CD14-positive monocyte (primary cell): ENCODE measurements at places on chromosomes 5 and 9.

GRCh38 chr9:123686131-123686828 lies 243.6 kb downstream of the DENND1A start:
- no peaks in the 10 kb centered on the region for H3K27me3 ChIP-seq
- no peak overlapping the region for H3K4me3 ChIP-seq
- no peak overlapping the region for H3K27ac ChIP-seq
- peaks cover 59% of the 10 kb centered on the region for H3K36me3 ChIP-seq
- peaks cover 16% of the 10 kb centered on the region for H3K4me1 ChIP-seq

DNA sequence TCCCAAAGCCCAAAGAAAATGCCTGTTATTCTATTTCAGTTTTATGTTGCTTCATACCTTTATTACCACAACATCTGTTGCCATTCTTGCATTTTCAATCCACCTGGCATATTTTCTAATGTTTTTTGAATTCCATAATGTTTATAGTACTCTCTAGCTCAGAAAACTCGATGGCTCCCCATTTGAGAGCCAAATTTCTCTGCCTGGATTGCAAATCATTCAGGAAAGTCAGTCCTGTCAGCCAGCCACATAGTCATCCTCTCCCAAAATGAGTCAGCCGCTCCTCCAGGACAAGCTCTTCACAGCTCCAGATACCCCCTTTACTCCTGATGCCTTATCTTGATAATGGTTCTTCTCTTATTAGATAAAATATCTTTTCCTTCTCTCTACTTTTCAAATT lies 78.2 kb upstream of the ADCY2 start:
- H3K4me3 ChIP-seq: no peak overlapping the region
- H3K27ac ChIP-seq: no peak overlapping the region
- DNase-seq: no peak

DNA sequence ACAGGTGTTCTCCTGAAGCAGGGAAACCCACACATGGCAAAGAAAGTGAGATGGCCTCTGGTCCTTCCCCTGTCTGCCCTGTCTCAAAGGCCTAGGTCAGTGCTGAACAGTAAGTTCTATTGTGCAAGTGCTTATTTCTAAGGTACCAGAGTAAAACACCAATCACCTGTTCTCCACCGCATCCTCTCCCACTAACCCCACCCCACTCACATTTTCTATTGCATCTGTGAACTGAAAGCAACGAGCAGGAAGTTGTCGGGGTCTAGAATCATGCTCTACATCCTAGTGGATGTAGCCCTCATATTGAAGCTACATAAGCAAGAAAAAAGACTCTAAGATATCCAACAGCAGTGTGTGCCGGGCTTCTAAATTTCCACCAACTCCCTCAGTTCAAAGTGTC lies 265.9 kb downstream of the ENC1 start:
- no peak overlapping the region for H3K4me3 ChIP-seq
- H3K27ac ChIP-seq: no peak overlapping the region
- H3K27me3 ChIP-seq: no peaks in the 10 kb centered on the region
- H3K4me1 ChIP-seq: no peaks in the 10 kb centered on the region
- DNase-seq: no peak
- no peaks in the 10 kb centered on the region for H3K36me3 ChIP-seq

GRCh38 chr5:111124793-111125192 lies 32.6 kb downstream of the WDR36 start:
- H3K27me3 ChIP-seq: no peaks in the 10 kb centered on the region
- no peak overlapping the region for H3K27ac ChIP-seq
- H3K36me3 ChIP-seq: peaks cover 82% of the 10 kb centered on the region
- H3K4me1 ChIP-seq: no peaks in the 10 kb centered on the region
- DNase-seq: no peak
- H3K4me3 ChIP-seq: no peak overlapping the region

DNA sequence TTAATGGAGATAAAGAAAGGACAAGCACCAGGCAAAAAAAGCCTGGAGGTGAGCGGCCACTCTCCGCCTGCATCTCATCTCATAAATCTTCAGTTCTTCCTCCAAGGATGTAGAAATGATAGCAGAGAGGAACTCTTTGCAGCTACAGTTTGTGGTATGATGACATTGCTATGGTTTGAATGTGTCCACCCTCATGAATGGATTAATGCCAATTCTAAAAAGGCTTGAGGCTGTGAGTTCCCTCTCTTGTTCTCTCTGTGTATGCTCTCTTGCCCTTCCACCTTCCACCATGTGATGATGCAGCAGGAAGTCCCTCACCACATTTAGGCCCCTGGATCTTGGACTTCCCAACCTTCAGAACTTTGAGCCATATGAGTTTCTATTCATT lies 126.4 kb downstream of the SPOCK1 start:
- no peaks in the 10 kb centered on the region for H3K27me3 ChIP-seq
- peaks cover 23% of the 10 kb centered on the region for H3K4me1 ChIP-seq
- H3K36me3 ChIP-seq: no peaks in the 10 kb centered on the region
- peak; percentile 1 for DNase-seq
- no peak overlapping the region for H3K27ac ChIP-seq
- no peak overlapping the region for H3K4me3 ChIP-seq

GRCh38 chr9:19232823-19233194 lies 2.3 kb downstream of the DENND4C start:
- H3K4me1 ChIP-seq: peaks cover 38% of the 10 kb centered on the region
- no peak overlapping the region for H3K27ac ChIP-seq
- no peaks in the 10 kb centered on the region for H3K36me3 ChIP-seq

DNA sequence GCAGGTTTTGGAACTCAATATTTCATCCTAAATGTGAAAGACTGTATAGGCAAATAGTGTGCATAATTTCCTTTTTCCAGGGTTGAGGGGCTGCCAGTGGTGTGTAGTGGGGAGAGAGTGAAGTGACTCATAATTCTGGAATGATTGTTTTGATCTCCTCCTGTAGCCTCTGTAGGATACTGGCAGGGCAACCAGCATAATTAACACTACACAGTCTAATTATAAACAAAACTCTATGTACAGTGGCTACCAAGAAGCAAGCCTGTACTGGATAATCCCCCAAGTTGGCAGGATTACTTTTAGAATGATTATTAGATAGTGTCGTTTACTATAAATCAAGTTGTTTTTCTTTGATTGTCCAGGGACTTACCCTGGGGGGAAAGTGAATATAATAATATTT lies 32.2 kb downstream of the LNPEP start:
- H3K4me1 ChIP-seq: peaks cover 8% of the 10 kb centered on the region
- no peaks in the 10 kb centered on the region for H3K27me3 ChIP-seq
- DNase-seq: no peak
- no peaks in the 10 kb centered on the region for H3K36me3 ChIP-seq
- H3K4me3 ChIP-seq: no peak overlapping the region

DNA sequence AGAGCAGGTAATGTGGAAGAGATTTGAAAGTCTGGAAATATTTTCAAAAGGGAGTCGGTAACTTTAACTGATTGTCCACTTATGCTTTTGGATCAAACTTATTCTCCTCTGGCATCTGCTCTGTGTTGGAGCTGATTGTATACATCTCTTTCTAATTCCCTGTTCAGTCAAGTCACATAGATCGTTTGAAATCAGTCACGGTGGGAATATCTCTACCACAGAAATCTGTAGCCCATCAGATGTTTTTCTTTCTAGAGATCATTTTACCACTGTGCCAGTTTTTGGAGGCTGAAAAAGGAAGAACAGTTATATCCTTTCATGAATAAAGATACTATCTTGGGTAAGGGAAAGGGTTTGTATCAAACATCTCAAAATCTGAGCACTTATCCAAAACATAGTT lies 1853.3 kb downstream of the EFNA5 start:
- no peaks in the 10 kb centered on the region for H3K36me3 ChIP-seq
- H3K27ac ChIP-seq: no peak overlapping the region
- H3K27me3 ChIP-seq: no peaks in the 10 kb centered on the region
- no peak for DNase-seq
- no peaks in the 10 kb centered on the region for H3K4me1 ChIP-seq

DNA sequence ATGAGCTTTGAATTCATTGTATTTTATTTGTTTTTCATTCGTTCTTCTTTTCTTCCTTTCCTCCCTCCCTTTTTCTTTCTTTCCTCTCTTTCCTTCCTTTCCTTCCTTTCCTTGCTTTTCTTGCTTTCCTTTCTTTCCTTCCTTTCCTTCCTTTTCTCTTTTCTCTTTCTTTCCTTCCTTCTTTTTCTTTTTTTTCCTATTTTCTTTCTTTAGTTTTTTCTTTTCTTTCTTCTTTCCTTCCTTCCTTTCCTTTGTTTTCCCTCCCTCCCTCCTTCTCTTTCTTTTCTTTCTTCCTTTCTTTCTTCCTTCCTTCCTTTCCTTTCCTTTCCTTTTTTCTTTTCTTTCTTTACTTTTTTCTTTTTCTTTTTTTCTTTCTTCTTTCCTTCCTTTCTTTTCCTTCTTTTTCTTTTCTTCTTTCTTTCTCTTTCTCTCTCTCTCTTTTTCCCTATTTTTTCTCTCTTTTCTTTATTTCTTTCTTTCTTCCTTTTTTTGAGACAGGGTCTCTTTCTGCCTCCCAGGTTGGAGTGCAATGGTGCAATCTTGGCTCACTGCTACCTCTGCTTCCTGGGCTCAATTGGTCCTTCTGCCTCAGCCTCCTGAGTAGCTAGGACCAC lies 357.1 kb upstream of the PRR16 start:
- DNase-seq: no peak
- H3K36me3 ChIP-seq: no peaks in the 10 kb centered on the region
- no peak overlapping the region for H3K4me3 ChIP-seq
